ENCODE measurements at places on chromosomes 11 and 22.

- DNase-seq, result no peak
These were observed 943.9 kb downstream of the OPCML start for GRCh38 chr11:132588366-132588765.

DNA sequence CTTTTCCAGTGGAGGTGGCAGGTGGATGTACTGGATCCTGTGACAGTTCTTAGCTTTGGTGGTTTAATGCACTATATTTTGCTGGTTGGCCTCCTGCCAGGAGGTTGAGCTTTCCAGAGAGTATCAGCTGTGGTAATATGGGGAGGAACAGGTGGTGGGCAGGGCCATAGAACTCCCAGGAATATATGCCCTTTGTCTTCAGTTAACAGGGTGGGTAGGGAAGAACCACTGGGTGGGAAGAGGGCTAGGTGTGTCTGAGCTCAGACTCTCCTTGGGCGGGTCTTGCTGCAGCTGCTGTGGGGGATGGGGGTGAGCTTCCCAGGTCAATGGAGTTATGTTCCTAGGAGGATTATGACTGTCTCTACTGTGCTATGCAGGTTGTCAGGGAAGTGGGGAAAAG is 203.8 kb downstream of the DLG2 start:
- DNase-seq, result no peak

DNA sequence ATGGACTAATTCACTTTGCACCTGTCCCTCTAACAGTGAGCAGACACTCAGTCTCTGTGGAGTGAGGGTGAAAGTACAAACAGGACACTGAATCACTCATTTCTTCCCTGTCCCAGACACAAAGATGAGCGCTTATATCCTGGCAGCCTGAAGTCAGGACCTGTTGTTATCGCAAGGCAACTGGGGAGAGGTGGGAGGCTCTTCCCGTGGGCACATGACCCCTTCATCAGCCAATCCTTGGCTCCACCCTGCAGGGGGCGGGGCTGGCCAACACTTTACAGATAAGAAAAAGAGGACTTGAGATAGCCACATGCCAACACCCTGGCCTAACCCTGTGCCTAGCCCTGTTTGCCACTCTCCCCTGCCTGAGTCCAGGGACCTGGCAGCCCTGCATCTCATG is 29.5 kb upstream of the TESMIN start:
- peak; percentile 17 for DNase-seq

- no peak for DNase-seq
These were observed 53.1 kb downstream of the MAP6 start for GRCh38 chr11:75615751-75616150.

DNA sequence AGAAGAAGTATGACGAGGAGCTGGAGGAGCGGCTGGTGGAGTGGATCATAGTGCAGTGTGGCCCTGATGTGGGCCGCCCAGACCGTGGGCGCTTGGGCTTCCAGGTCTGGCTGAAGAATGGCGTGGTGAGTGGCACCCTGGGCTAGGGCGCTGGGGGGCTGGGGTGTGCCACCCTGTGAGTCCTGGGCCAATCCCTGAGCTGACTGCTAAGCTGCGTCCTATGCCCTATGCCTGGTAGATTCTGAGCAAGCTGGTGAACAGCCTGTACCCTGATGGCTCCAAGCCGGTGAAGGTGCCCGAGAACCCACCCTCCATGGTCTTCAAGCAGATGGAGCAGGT is 3.9 kb downstream of the TAGLN start:
- DNase-seq, result no peak

DNA sequence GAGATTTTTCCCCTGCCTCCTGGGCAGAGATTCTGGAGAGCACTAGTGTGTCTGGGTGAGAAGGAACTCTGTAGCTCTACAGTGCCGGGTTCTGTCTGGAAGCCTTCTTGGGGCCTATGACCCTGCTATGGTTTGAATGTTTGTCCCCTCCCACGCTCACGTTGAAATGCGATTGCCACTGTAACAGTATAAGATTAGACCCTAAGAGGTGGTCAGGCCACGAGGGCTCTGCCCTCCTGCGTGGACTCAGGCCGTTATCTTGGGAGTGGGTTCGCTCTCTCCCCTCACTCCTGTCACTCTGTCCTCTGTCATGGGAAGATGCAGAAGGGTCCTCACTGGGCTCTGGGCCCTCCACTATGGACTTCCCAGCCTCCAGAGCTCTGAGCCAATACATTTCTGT is 3.5 kb downstream of the AP5B1 start:
- no peak for DNase-seq

GRCh38 chr22:32617271-32617670 is 142.7 kb downstream of the FBXO7 start:
- DNase-seq, result no peak

DNA sequence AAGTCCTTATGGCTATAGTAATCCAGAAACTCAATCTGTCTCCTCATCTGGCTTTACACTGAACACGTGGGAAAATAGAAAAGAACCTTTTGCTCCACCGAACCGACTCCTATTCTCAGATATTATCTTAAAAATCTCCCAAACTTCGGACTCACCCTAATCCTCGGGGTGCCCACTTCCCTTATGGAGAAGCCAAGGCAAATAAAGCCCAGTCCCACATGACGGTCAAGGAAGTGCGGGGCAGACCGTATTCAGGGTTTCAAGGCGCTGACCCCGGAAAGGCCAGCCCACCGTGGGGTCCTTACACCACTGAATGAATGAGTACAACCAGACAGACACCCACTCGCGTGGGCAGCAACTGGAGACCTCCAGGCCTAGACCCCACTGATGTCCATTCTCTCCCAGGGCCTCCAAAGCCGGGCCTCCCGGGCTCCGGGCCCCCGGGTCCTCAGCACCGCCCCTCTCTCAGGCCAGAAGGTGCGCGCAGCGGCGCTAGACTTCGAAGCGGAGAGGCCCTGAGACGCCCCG is 489 bp downstream of the NUP98 start:
- no peak for DNase-seq

GRCh38 chr11:119210050-119210449 is 3.9 kb downstream of the CBL start:
- DNase-seq, result no peak

- no peak for DNase-seq
These were observed 9.2 kb downstream of the RHOG start for GRCh38 chr11:3831378-3832239.

- no peak for DNase-seq
These were observed 45.1 kb downstream of the LRFN4 start for GRCh38 chr11:66901964-66902390.

DNA sequence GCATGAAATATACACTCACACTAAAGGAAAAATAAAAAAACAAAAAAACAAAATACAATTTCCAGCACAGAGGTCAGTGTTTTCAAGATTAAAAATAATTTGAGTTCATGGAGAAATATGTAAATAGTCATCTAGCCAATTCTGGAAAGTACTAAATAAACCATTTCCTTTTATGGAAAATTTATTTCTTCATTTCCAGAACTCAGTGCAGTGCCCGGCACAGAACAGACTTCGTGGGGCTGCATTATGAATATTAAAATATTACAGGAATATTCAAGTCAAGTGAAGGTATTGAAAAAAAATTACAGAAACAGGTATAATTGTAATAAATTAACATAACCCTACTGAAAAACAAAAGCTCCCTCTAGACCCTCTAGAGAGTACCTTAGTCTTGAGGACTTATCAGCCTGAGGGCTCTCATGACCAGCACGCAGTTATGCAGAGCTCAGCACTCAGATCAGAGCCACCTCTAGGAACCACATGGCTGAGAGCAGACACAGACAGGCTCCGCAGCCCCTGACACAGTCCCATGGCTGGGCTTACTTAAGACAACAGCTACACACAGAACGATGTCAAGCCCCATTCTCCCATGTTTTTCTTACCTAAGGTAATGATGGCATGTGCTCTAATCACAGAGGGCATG is 45.6 kb downstream of the NCAPD3 start:
- DNase-seq, result no peak

DNA sequence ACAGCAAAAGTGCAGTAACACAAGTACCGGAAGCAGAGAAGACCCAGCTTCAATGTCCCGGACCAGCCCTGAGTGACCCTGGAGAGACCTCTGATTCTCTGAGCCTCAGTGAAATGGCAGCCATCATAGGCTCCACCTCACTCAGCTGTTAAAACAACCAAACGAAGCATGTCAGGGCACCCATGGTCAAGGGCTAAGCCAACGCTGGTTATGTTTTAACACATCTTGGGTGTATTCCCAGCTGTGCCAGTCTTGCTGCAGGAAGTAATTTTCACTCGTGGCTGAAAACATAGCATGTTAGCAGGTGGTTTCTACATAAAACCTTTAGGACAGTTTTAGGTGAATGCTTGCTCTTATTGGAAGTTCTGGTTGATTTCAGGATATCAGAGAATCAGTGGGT is 30.9 kb downstream of the LMO2 start:
- no peak for DNase-seq

- no peak for DNase-seq
These were observed 4.8 kb downstream of the RTL6 start for GRCh38 chr22:44493206-44493605.

GRCh38 chr11:19306179-19306944 is 65.6 kb upstream of the E2F8 start:
- no peak for DNase-seq

DNA sequence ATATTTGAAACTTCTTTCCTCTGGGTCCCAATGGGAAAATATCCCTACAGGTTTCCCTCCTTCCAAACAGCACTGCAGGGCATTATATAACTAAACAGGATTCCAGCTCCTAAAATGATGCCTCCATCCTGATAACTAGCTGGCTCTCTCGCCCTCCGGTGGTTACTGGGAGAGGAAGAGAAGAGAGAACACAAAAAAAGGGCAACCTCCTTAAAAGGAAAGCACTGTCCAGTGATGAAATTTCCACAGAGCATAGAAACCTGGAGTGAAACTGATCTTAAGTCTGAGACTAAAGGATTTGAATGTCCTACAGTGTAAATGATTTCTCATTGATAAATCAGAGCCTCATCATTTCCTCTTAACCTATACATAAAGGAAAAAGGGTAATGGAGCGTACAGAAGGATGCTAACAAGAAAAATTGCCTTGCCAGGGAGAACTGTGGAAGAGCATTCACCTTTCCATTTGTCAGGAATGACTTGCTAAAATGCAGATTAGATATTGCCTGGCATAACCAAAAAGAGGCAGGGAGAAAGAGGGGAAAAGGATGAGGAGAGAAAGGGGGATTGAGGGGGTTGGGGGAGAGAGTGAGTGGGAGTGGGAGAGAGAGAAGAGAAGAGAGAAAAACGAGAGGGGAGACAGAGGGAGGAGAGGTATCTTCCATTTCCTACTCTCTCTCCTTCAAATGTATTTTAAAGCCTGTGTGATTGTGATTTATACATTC is 121.3 kb downstream of the APOL5 start:
- DNase-seq, result peak; percentile 20

- no peak for DNase-seq
These were observed 8.5 kb upstream of the ARFGAP3 start for GRCh38 chr22:42865536-42865935.

GRCh38 chr11:17526931-17527627 is 17.1 kb downstream of the USH1C start:
- no peak for DNase-seq

DNA sequence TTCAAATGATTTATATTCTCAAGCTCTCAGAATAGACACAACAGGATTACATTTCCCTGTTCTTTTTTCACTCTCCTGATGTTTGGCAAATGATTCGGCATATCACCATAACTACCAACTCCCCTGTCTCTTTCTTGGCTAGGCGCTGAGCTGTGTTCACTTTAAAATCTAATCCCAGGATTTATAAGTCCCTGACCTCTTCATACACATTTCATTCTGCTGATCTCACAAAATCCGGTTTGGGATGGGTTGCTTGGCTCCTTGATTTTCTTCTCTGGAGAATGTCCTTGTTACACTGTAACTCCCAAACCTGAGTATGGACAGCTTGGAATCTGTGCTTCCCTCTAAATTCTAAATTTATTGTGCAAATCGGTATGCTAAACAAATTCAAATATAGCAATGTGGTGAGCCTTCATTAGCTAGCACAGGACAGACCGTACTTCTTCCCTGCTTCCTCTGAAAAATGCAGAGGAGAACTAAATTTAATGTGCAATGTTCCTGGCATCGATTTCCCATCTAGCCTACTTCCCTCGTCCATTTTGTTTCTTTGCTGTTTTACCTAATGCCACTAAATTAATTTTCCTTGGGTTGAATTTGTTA is 858.5 kb upstream of the FAT3 start:
- DNase-seq, result no peak

DNA sequence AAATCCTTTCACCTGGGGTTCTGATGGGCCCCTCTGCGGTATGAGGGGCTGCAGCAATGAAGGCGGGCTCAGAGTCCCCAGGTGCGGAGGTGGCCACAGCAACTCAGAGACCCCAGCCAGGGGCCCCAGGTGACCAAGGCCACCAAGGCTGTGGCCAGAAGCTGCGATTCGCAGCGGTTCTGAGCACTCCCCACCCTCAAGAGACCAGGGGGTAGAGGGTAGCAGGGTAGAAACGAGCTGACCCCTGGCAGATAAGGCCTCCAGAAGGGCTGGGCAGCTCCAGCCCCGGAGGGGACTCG is 948 bp downstream of the TNKS1BP1 start:
- DNase-seq, result no peak

- no peak for DNase-seq
These were observed 1.1 kb upstream of the MTMR2 start for GRCh38 chr11:95925011-95925410.

GRCh38 chr11:86167499-86168164 is 76.9 kb upstream of the EED start:
- DNase-seq, result no peak

Data from hematopoietic multipotent progenitor cell (in vitro differentiated cells).